Hematopoietic multipotent progenitor cell treated with erythropoietin and hydrocortisone succinate and interleukin-3 and kit ligand, for 4 days (in vitro differentiated cells): ENCODE measurements at places on chromosomes 7 and 10.

- no peak for DNase-seq
These were observed 56.2 kb downstream of the GLI3 start for GRCh38 chr7:42180806-42181205.

- peak; percentile 65 for DNase-seq
These were observed 258.4 kb downstream of the EXOC4 start for GRCh38 chr7:133511252-133511651.

DNA sequence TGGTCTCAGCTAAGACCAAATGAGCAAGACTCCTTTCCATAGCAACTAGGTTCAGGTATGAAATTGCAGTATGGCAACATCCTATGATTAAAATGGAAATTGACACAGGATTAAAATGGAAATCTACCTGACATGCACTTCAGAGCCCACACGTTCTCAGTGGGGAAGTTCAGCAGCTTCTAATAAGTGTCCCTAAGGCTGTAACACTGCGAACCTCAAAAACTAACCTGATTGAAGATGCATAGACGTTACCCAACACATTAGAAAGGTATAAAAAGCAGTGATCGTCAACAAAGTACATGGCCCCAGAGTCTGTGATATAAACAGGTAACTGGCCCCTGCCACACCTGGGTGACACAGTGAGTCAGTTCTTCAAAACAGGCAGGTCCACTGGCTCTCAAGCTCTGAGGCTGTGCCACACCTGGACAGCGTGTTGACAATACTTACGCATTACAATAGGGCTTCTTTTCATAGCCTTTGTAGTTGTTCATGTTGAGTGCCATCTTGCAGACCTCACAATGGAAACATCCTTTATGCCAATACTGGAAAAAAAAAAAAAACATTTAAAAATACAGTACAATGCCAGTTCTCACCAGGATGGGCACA, 274.9 kb upstream of the NEBL start:
- DNase-seq: no peak

DNA sequence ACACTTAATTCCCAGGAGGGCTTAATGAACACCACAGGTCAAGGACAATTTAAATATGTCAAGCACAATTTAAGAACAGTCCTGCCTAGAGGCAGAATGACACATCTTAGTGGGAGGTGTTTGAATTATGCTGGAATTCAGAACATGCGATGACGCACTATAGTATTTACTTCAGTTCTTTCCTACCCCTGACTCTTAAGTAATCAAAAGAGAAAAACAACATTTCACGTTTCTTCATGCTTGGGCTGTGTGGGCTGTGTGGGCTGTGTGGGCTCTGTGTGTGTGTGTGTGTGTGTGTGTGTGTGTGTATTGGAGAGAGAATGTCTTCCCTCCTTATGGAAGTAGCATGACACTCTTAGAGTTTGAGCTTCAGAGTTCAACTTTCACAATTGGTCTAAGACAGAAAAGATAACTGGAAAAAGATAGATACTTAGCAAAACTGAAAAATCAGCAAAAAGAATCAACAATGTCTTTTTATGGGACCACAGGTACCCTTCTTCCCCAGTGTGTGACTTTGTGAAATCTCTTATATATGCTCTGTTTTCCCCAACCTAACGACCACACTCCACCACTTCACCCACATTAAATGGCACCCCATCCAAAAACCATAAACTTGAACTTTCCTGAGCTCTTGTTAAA, 33.7 kb upstream of the CABCOCO1 start:
- no peak for DNase-seq

DNA sequence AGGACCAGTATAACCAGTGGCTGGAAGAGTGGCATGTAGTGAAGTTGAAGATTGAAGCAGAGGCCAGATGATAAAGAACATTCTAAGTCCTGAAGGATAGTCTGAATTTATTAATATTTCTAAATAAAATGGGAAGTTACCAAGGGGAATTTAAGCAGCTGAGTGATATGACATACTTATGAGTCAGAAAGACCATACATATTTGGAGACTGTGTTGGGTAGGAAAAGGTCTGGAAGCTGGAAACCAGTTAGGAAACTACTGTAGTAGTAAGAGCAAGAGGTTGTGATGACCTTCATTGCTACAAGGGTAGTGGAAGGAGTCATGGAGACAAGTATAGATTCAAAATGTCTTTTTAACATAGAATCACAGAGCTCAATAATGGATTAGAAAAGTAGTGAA, 752.3 kb downstream of the SUGCT start:
- DNase-seq: no peak

DNA sequence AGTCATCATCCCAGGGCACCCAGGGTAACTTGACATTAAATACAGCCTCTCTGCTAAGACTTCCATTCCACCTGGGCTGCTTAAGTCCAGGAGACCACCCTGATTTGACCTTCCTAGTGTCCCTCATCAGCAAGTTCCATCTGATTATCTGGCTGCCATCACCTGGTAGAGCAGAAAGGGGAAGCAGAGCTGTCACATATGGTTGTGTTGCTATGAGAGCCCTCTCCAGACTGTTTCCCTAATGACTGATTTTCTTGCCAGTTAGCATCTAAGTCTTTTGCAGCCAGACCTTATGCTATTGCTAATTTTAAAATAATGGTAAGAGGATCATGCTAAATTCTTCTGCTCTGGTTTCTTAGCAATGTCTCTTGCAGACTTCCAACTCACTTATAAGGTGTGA, 38.7 kb downstream of the KCNH2 start:
- peak; percentile 73 for DNase-seq

GRCh38 chr10:126212738-126213137, 175.5 kb downstream of the ADAM12 start:
- no peak for DNase-seq

DNA sequence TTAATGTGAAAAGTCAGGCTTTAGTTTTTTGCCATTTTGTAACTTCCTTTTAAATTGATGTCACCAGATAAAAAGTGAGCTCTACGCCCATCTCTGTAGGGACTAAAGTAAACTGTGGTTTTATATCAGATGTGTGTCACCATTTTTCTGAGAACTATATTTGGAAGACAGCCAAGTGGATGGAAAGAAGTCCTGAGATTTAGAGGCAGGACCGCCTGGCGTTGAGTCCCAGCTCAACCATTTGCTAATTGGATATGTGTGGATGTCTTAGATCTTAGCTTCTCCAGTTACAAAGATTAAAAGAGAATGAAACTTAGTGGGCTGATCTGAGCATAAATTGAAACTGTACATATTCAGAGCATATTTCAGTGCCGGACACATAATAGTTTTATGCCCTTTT, 691.6 kb upstream of the CELF2 start:
- peak; percentile 58 for DNase-seq

DNA sequence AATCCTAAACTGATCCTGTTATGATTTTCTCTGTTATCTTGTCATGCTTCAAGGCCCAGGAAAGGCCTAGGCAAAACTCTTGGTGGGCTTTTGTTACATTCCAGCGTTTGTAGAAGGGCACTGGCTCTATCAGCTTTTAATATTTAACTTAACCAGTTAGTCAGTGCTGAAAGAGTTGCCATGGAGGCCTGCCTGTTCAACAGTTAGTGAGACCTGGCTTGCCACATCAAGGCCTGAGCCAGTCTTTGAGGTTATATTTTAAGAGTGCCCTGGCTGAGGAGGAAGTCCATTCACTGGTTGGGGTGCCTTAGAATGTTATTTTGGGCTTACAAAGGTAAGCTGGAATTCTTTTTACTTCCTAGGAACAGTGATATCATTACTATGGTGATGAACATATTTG, 144.1 kb upstream of the NRG3 start:
- DNase-seq: no peak

DNA sequence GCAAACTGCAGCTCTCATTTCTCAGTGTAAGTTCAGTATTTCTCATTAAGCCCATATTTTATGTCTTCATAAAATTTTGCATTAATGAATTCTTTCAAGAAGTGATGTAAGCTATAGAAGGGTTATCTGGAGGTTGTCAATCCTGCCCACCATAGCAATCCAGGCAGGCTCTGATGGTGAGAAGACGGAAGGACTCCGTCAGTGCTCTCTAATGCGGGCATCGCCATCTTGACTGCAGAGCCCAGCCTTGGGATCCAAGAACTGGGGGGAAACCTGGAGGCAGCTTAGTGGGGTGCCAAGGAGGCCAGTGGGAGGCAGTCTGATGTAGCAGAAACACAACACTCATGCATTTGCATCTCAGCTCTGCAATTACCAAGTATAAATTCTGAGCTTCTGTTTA, 707.4 kb upstream of the NRP1 start:
- no peak for DNase-seq

GRCh38 chr10:78215645-78216044, 182.0 kb downstream of the RPS24 start:
- DNase-seq: peak; percentile 57

- no peak for DNase-seq
These were observed 13.5 kb upstream of the IL6 start for GRCh38 chr7:22713463-22713862.

- no peak for DNase-seq
These were observed 47.0 kb downstream of the TMEM106B start for GRCh38 chr7:12258074-12258473.

- peak; percentile 96 for DNase-seq
These were observed 111.6 kb downstream of the ARHGAP22 start for GRCh38 chr10:48493083-48493871.

GRCh38 chr10:133196936-133197758, 32.9 kb upstream of the UTF1 start:
- no peak for DNase-seq

- DNase-seq: no peak
These were observed 1.2 kb downstream of the PURB start for GRCh38 chr7:44883961-44884620.

DNA sequence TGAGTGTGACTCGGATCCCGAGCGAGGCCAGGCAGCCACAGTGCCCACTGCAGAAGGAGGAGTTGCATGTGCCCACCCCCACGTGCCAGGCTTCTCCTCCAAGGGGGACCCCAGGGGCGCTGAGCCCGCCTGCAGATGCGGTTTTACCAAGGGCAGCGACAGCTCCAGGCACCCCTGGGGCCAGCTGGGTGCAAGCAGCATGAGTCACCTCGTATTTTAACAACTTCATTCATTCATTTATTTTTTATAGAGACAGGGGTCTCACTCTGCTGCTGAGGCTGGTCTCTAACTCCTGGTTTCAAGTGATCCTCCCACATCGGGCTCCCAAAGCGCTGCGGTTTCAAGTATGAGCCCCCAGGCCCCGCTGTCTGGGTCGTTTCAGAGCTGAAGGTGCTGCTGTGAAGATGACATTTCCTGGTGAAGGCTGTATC, 1.3 kb upstream of the FOXL3 start:
- DNase-seq: no peak
